ENCODE measurements at places on chromosomes 12 and 14.

GRCh38 chr14:81192594-81192993, 28.2 kb downstream of the GTF2A1 start:
- DNase-seq = no peak

GRCh38 chr14:106691601-106692291, 1165.4 kb downstream of the TMEM121 start:
- DNase-seq = no peak

- DNase-seq = no peak
Measured at GRCh38 chr12:119229205-119229604, 50.5 kb downstream of the HSPB8 start.

DNA sequence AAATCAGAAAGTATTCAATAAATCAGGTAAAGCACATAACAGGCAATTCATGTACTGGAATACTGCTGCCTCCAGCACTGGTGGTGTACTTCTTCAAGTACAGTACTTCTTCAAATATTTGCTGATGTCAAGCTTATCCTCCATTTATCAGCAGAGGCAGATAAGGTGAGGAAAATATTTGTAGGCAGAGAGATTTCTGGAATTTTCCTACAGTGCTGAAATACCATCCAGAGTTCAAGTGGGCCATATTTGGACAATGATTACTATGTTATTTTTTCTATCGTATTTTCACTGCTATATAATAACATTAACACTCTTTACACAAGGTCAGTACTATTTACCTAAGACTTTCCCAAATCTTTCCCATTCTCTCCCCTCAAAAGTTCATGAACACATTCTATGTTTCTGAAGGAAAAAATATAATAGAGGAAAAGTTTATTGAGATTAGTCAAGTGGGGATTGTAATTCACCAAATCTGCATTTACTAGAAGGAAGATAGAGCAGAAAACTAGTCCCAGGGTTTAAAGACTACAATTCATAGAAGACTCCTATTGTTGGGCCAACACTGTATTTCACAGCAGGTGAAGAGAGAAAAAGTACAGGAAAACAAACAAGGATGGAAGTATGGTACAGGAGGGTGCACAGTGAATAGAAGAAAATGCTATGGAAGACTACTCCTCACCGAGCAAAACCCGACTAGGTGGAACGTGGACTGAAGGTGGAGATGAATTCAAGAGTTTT, 141.1 kb downstream of the PAWR start:
- no peak for DNase-seq

DNA sequence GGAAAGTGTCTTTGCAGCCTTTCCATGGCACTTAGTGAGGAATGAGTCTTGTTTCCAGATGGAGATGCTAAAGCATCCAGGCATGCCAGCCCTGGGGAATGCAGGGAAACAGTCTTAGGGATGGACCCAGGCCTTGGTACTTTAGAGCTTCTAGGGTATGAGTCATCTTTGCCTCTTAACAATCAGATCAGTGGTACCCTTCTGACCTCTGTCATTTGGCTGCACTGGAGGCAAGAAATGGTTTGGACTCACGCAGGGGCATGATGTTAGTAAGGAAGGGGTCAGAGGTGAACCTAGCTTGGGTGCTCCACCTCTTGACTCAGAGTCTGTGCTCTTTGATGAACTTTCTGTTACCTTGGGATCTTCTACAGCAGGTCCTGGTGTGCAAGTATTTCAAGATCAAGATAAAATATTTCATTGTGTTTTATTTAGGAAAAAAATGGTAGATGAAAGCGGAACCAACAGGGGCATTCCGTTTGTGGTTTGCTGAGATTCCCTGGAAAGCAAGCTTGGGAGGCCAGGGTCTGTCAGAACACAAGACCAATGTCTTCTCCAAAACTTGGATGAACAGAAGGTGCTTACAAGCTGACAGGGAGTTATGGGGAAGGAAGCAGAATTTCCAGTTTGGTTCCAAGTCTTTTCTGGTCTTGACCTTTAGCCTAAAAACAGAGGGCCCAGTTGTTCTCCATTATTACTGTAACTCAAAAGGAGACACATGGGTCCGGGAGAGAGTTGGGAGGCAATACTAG, 216.2 kb downstream of the ZFP36L1 start:
- DNase-seq = no peak

DNA sequence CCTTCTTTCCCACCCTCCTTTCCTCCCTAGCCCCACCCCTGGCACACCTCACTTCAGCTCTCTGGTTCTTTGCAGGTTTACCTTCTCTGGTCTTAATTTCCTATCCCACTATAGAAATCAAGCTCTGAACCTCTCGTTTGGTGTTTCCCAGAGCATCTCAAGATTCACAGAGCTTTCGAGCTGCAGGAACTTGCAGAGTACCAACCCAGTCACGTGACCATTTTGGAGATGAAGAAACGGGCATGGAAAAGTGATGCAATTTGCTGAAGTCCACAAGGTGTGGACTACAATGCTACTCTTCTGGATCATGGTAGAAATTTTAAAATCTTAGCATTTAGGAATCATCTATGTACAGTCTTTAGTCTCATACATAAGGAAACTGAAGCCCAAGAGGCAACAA, 205.8 kb downstream of the NTF3 start:
- DNase-seq = no peak

GRCh38 chr14:75482366-75482765, 39.9 kb upstream of the BATF start:
- DNase-seq = no peak

DNA sequence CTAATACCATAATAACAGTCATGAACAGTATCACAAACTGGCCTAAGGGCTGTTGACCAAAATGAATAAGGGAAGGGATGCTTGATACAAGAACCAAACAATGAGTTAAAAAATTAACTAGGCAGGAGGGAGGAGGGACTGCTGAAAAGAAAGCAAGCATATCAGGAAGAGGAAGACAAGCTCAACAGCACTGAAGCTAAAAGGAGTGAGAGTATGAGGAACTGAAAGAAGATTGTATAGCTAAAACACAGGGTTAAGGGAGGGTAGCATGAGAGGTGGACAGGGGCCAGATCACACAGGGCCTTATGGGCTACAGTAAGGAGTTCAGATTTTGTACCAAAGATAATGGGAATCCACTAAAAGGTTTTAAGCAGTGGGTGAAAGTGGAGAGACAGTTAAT, 34.1 kb downstream of the ITGA7 start:
- no peak for DNase-seq

GRCh38 chr12:49969651-49970429, 2.9 kb upstream of the AQP6 start:
- DNase-seq = no peak

GRCh38 chr14:30165255-30165654, 237.6 kb upstream of the PRKD1 start:
- no peak for DNase-seq

DNA sequence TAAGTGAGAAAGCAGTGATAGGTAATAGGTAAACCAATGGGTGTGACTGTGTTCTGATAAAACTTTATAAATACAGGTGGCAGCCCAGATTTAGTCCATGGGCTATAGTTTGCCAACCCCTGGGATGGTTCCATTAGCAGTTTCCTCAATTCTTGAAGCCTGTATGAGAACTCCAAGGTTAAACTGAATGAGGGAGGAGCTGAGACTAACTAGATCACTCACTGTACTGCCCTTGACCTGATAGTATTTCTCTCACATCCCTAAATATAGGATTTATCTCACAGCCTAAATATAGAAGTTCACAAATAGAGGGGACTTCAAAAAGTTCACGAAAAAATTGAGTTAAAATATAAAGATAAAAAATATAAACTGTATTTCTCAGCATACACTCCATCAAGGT, 439.6 kb upstream of the CCDC196 start:
- DNase-seq = no peak

GRCh38 chr14:96497087-96497486, 5.1 kb upstream of the PAPOLA start:
- no peak for DNase-seq

GRCh38 chr14:28762303-28762954, 4.2 kb upstream of the FOXG1 start:
- DNase-seq = no peak

- no peak for DNase-seq
Measured at GRCh38 chr14:99910337-99911309, 117.4 kb downstream of the EML1 start.

DNA sequence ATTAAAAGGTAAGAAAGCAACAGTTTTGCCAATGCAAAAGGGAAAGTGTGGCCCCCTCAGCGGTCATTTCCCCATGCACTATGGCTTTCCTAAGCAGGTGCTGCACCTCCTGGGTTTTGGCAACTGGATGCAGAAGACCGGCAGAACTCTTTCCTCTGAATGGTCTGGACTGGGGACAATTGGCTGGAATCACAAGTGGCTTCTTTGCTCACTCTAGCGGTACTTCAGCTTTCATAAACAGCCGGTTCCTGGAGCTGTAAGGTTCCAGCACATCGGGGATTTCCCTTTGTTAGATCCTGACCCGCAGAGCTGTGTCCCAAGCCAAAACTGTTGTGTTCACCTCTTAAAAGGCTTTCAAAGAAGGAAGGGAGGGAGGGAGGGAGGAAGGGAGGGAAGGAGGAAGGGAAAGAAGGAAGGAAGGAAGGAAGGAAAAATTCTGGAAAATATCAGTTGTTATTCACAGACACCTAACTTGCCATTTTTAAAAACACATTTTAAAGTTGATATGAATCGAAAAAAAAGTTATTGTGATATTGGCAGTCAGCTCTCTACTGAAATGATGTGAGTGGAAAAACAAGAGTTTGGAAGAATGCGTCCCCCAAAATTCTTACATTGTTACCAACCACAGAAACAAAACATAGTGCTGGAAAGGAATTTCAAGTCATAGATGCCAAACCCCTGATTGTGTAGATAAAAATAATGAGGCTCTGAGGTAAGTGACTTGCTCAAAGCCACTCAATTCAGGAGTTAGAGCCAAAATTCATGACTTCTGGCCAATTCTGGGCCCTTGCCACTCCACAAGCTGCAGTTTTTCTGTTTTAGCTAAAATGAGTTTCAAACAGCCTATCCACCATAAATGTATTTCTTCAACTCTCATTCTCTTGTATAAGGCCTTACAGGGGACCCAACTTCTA, 220.6 kb upstream of the HMGA2 start:
- no peak for DNase-seq

DNA sequence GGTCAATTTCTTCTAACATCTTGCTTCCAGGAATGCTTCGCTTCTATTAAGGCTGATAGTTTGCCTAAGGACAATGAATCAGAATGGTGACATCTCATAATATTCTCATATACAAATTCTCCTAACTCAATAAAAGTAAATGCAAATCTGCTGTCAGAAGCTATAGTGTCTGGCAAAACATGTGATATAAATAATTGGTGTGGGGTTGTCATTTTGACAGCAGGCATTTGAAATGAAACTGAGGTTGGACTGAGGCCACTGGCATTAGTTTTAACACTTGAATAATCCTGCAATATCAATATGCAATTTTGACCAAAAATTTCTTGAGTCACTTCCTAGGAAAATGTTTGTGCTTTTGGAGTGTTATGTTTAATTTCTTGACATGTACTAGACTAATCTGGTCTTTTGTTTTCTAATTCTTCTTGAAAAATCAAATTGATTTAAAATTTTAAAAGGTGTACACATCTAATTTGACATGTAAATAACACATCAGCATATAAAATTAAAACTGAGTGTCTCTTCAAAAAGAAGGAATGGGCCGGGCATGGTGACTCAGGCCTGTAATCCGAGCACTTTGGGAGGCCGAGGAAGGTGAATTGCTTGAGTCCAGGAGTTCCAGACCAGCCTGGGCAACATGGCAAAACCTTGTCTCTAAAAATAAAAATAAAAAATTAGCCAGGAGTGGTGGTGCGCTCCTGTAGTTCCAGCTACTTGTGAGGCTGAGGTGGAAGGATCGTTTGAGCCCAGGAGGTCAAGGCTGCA, 92.3 kb upstream of the BTG1 start:
- DNase-seq = no peak

DNA sequence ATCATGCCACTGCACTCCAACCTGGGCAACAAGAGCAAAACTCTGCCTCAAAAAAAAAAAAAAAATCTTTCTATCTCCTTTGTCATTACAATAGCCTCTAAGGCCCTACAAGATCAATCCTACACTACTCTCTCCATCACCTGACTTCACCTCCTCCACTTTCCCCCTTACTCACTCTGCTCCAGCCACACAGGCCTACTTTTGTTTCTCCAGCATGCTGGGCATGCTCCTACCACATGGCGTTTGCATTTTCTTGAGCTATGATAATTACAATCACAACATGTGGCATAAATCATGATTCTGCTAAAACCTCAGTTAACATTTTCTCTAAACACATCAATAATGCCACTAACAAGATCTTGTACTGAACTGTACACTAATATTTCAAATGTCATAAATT, 7.8 kb downstream of the PPP1R13B start:
- no peak for DNase-seq

DNA sequence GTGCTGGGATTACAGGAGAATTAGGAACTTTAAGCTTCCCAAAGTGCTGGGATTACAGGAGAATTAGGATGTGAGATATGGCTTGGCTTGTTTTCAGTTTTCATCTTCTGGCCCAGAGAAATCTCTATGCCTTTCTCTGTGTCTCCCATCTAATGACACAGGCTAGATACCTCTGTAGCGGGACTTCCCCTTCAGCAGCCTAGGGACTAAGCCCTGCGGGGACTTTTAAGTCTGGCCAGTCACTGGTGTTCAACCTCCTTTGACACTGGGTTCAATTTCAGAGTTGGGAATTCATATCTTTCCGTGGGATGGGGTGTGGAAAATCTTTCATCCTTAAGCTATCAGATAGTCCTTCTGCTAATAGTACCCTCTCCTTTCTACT, 6.2 kb downstream of the RFC5 start:
- no peak for DNase-seq

- DNase-seq = no peak
Measured at GRCh38 chr12:92502417-92503028, 200.3 kb upstream of the PLEKHG7 start.

DNA sequence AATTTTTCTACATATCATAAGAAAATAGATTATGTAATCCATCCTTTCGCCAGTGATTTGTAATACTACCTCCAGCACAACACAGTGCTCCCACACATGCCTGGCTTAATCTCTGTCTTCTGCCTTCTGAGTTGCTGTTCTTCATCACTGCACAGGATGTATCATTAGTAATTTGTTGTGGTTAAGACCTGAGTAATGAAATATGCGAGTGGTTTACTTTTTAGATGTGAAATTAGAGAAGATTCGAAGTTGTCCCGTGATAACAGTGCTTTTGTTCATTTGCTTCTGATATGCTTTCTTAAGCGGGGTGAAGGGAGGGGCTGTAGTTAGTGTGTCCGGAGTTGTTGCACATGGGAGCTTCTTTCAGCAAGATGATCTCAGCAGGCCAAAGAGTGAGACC, 18.1 kb downstream of the KRT85 start:
- DNase-seq = no peak

GRCh38 chr12:62251609-62251958, 8.6 kb upstream of the USP15 start:
- no peak for DNase-seq

GRCh38 chr14:104388541-104389325, 190.8 kb upstream of the C14orf180 start:
- no peak for DNase-seq

All from SK-N-MC (cell line).